ENCODE measurements at places on chromosomes 3 and 15.
A peak's percentile ranks its signal among the peaks of the same experiment; 100 is the strongest.

DNA sequence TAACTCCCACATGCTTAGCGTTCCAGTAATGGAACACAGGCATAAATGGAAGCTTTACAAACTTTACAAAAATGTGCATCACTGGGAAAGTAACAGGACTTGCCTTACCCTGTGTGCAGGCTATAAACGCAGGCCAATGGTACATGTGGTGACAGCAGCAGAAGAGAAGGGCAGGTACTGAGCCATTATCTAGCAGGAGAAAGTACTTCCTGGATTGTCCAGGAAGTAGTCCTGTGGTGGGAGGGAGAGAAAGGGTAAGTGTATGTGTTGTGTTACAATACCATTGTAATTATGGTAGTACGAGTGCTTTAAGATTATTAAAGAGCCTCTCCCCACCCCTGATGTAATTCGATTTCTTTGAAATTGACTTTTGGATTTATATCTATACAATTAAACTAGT lies 5.3 kb downstream of the ATP1B3 start:
- DNase-seq: no peak

DNA sequence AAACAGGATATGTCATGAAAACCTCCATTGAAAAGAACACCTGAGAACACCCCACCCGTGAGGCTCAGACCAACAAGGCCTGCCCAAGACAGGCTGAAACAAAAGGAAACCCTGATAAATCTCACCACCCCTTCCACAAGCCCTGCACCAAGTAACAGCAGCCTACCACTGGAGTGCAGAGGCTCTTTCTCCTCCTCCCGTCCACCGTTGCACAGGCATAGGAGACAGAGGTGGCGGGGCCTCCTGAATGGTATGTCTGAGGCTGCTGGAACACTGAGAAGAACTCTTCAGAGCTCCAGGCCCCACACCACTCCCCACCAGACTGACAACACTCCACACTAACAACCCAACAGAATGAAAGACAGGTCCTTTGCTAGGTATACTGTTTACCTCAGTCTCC lies 21.4 kb downstream of the CHDH start:
- no peak for DNase-seq

GRCh38 chr3:57756528-57757401 lies 656 bp downstream of the SLMAP start:
- DNase-seq: peak; percentile 6

GRCh38 chr15:79089331-79089889 lies 1.2 kb downstream of the RASGRF1 start:
- no peak for DNase-seq

GRCh38 chr3:126870608-126871210 lies 112.2 kb upstream of the PLXNA1 start:
- DNase-seq: no peak

GRCh38 chr3:60952055-60952454 lies 299.2 kb downstream of the FHIT start:
- DNase-seq: no peak

- no peak for DNase-seq
Measured at GRCh38 chr15:92200891-92201290, 192.8 kb upstream of the ST8SIA2 start.

DNA sequence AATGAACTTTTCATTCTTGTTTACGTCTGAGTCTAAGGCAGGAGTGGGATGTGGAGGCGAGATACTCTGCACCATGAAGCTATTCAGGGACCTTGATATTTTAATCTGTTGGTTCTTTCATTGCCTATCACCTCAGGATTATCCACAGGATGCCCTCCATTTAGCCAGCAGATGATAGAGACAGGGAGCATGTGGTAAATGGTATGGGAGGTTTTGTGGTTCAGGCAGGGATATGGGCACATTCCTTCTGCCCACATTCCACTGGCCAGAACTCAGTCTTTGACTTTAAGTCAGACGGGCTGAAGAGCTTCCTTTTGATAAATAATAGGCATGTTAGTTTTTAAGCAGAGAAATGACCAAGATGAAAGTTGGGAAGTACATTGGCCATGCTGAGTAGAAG lies 548.0 kb upstream of the CCDC54 start:
- no peak for DNase-seq

DNA sequence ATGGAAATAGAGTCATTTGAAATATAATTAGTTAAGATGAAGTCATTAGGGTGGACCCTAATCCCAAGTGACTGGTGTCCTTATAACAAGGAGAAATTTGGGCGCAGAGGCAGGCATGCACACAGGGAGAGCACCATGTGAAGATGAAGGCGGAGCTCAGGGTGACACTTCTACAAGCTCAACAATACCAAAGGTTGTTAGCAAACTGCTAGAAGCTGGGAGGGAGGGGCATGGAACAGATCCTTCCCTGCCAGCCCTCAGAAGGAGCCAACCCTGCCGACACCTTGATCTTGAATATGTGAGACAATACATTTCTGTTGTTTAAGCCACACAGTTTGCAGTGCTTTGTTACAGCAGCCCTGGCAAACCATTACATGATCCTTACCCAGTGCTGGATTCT lies 57.8 kb downstream of the CCNL1 start:
- no peak for DNase-seq

DNA sequence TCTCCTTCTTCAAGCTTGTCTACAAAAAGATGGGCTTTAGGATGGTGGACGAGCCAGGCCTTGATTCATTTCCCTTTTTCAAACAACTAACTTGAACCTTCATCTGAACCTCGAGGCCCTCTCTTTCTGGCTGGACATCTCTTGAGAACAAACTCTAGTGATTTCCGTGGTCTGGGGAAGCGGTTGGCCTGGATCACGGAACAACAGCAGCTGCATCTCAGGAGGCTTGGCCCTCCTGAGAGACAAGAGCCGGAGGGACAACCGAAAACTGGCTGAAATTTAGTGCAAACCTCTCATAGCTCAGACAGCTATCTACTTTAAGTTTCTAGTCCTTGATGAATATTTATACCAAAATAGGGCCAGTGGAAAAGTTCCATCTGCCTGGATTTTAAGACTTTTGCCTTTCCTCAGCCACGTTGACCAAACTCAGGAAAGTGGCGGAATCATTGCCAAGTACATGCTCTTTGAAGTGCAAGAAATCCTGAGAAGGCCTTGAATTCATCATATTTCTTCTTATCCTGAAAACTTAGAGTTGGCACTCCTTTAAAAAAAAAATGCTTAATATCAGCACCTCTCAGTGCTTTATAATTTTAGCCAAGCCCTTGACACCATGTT lies 14.5 kb downstream of the LMCD1 start:
- no peak for DNase-seq

DNA sequence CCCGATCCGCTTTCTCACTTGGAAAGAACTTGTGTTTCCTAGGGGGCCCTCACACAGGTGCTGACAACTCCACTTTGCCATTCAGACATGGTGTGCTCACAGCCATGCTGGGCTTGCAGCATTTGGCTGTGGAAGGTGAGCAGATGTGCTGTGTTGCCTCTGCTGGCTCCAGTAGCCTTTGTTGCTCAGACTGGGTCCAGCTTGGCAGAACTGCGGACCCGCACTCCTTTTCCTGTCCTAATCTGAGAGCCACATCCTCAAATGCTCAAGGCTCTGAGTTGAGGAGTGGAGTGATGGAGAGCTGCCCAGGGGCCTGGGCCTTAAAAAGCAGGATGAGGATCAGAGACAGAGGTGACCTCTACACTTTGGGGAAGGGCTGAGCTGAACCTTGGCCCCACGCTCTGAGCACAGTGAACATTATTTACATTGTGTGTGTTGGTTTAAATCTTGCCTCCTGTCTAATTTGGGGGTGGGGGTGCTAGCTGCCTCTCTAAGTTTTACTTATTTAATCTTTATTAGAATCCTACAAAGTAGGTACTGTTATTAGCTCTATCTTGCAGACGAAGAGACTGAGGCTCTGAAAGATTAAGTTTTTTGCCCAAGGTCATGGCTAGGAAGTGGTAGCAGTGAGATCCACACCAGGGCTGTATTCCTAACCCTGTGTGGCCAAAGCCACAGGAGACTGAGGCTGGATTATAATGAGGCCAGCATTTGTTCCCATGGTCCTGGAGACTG lies 17.2 kb downstream of the ACOX2 start:
- DNase-seq: no peak

DNA sequence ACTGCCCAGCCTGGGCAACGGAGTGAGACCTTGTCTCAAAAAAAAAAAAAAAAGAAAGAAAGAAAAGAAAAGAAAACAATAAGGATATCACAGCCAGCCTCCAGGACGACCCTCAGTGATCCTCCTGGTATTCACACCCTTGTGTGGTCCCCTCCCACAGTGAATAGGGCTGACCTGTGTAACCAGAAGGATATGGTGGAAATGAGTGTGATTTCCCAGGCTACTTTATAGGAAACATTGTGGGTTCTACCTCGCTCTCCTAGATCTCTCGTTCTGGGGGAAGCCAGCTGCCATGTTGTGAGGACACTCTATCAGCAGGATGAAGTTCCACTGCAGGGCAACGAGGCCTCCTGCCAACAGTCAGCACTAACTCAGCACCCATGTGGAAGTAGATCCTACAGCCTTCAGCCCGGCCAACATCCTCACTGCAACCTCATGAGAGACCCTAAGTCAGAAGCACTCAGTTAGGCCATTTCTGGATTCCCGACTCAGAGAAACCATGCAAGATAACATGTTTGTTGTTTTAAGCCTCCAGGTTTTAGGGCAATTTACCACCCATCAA lies 11.1 kb downstream of the RFTN1 start:
- DNase-seq: no peak

DNA sequence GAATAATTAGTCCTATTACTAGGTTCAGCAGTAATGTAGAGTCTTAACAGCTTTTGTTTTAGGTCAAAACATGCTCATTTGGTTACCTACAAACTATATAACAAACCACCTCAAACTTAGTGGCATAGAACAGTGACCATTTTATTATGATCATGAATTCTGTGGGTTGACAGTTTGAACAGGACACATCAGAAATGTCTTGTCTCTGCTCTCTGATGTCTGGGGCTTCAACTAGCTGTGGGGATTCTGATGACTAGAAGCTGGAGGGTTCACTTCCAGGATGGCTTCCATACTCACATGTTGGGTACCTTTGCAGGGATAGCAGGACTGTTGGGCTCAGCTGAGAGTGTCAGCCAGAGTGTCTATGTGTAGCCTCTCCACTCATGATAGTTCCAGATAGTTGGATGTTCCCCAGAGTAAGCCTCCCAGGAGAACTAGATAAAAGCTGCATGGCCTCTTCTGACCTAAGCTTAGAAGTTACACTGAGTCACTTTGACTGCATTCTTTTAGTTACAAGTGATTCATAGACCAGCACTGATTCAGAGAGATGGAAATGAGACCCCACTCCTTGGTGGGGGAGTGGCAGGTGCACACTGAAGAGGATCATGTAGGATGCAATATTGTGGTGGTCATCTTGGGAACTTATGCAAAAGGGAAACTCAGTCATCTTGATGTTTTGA lies 32.6 kb downstream of the PLCL2 start:
- DNase-seq: no peak

DNA sequence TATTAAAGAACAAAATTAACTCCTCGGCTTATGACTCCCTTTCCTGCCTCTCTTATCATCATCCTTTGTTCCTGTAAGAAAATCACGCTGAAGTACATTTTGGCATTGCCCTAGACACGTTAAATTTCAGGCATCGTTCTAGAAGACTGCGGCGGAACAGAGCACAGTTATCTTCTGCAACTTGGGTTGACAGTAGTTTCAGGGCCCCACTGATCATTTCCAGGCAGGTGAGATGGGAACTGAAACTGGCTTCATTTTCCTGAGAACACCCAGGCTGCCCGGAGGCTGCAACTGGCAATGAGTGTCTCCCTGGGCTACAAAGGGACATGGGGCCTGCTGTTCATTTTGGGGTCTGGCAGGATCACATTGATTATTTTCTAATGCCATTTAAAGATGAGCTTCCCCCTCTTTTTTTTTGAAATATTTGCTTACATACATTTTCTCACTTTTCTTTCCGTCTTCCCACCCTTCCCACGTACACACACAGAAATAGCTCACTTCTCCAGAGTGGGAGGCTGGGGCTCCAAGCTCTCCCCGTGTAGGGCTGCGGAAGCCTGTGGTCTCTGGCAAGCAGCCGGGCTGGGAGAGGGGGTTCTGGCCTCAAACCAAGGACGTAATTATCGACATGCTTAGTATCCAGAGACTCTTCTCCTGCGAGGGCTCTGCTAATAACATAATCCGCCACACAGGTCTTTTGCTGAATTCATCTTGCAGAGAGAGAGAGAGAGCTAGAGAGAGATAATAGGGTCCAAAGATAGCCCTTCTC lies 267.4 kb downstream of the ABHD5 start:
- DNase-seq: no peak

DNA sequence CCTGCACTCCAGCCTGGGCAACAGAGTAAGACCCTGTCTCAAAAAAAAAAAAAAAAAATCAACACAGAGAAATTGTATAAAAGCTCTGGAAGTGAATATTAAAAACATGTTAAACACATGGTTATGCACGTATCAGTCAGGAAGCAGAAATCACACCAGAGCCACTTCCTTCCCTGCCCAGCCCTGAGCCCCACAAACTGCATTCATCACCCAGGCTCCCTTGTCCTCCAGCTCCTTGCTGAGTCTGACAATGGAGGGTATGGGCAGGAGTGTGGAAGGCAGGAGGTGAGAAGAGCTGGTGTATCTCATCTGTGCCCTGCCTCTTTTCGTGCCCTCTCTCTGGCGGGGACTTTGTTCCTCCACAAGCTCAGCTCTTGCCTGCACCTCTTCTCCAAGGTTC lies 12.1 kb upstream of the LOXL1 start:
- DNase-seq: no peak

- DNase-seq: no peak
Measured at GRCh38 chr3:106759731-106760130, 617.5 kb upstream of the CCDC54 start.

GRCh38 chr3:18428036-18428435 lies 2.9 kb upstream of the SATB1 start:
- DNase-seq: no peak

DNA sequence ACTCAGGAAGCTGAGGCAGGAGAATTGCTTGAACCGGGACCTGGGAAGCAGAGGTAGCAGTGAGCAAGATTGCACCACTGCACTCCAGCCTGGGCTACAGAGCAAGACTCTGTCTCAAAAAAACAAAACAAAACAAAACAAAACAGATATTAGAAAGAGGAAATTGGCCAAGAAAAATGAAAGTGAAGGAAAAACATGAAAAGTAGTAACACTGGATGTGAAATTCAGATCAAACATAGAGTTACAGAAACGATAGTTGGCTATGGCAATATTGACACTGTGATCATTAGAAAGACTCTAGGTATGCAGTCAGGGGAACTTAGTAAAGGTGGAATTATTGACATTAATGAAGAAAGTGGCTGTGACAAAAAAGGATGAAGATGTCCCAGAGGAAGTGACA lies 13.2 kb upstream of the TIPARP start:
- no peak for DNase-seq

- no peak for DNase-seq
Measured at GRCh38 chr3:116299646-116300081, 145.6 kb downstream of the LSAMP start.

DNA sequence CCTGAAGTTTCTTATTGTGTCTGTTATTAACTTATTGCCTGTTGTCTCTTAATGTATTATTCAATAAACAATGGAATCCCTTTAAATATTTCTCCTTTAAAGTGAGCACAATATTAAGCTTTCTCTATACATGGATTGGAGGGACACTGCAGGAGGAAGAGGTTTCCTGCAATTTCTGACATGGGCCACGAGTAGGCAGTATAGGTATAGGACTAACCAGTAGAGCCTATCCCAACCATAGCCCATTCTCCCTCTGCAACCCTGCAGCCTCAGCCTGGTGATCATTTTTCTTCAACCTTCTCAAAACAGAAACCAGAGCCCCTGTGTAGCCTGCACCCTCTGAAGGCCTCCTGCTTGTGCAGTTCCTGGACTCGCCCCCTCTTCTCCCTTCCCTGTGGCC lies 124.8 kb downstream of the NEK10 start:
- no peak for DNase-seq

All from stimulated activated CD8-positive, alpha-beta memory T cell treated with anti-CD3 and anti-CD28 coated beads, Interleukin-4, amount 100 ng/mL, for 1 hour (primary cell).